Activated CD4-positive, alpha-beta T cell treated with anti-CD3 and anti-CD28 coated beads, Interleukin-2, amount 10 ng/mL, durations not matched to agents 7 days and 5 days (primary cell): ENCODE measurements at places on chromosomes 2 and 18. TPM values are rescaled to one million over a fixed set of nuclear protein-coding genes. Genes with fewer than 3 reads are reported as not detected.

- peaks cover 19% of the 10 kb centered on the region for H3K27me3 ChIP-seq
- H3K4me1 ChIP-seq, result no peaks in the 10 kb centered on the region
- H3K27ac ChIP-seq, result no peak overlapping the region
- no peak overlapping the region for H3K4me3 ChIP-seq
These were observed 131.7 kb upstream of the TNP1 start for GRCh38 chr2:216991563-216991962.

GRCh38 chr2:117949806-117950205 is 64.1 kb downstream of the CCDC93 start:
- no peaks in the 10 kb centered on the region for H3K4me1 ChIP-seq
- H3K4me3 ChIP-seq, result no peak overlapping the region
- H3K27me3 ChIP-seq, result no peaks in the 10 kb centered on the region
- H3K27ac ChIP-seq, result no peak overlapping the region
- H3K36me3 ChIP-seq, result peaks cover 65% of the 10 kb centered on the region
- no peak for DNase-seq

- peaks cover 3% of the 10 kb centered on the region for H3K4me1 ChIP-seq
- peaks cover 35% of the 10 kb centered on the region for H3K27me3 ChIP-seq
- no peak for DNase-seq
- no peak overlapping the region for H3K27ac ChIP-seq
- H3K36me3 ChIP-seq, result no peaks in the 10 kb centered on the region
These were observed 45.6 kb downstream of the PARD6G start for GRCh38 chr18:80201739-80202138.

- no peaks in the 10 kb centered on the region for H3K36me3 ChIP-seq
- no peaks in the 10 kb centered on the region for H3K27me3 ChIP-seq
- no peak overlapping the region for H3K4me3 ChIP-seq
- H3K4me1 ChIP-seq, result no peaks in the 10 kb centered on the region
- H3K27ac ChIP-seq, result no peak overlapping the region
- no peak for DNase-seq
These were observed 558.3 kb upstream of the KLHL29 start for GRCh38 chr2:22826703-22827102.

DNA sequence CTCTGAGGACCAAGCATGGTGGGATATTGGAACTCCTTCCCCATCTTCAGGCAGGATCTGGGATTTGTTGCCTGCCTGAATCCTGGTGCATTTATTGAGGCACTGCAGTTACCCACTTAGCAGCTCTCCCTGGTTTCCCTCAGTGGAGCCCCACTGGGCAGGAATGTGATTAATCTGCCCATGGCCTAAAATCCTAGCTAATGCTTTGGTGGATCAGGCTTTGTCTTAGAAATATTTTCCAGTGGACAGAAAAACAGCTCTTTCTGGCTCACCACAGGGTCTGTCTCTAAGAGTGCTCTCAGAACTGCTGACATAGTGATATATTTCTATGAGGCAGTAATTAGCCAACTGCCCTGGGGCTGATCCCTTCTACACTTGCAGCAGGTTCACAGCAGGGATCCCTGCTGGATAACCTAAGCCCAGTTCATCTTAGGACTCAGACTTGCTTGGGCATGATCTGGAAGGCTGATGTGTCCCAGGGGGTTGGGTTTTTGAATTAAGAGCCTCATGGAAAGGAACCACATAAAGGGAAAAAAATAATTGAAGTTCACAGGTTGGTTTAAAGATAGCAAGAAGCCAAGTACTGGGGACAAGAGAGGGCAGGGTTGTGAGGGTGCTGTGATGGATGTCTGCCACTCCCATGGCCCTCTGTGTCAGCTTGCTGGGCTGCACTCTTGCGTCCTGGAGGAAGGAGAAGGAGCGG is 44.3 kb upstream of the ZDBF2 start:
- H3K4me3 ChIP-seq, result no peak overlapping the region
- peaks cover 8% of the 10 kb centered on the region for H3K27me3 ChIP-seq
- H3K36me3 ChIP-seq, result no peaks in the 10 kb centered on the region

- no peak overlapping the region for H3K27ac ChIP-seq
- no peaks in the 10 kb centered on the region for H3K27me3 ChIP-seq
- H3K4me3 ChIP-seq, result no peak overlapping the region
- peaks cover 3% of the 10 kb centered on the region for H3K36me3 ChIP-seq
These were observed 108.6 kb downstream of the EHBP1 start for GRCh38 chr2:62814123-62814522.

The TMEM37 gene
- not detected for total RNA-seq

The TRIM43 gene
- total RNA-seq, result not detected

The IGFBP5 gene
- total RNA-seq, result not detected

The TMEM247 gene
- not detected for total RNA-seq

The LYPD6B gene
- not detected for total RNA-seq
